Activated CD4-positive, alpha-beta memory T cell treated with anti-CD3 and anti-CD28 coated beads for 36 hours (primary cell): ENCODE measurements at places on chromosomes 5 and 9. TPM values are rescaled to one million over a fixed set of nuclear protein-coding genes. Genes with fewer than 3 reads are reported as not detected.

DNA sequence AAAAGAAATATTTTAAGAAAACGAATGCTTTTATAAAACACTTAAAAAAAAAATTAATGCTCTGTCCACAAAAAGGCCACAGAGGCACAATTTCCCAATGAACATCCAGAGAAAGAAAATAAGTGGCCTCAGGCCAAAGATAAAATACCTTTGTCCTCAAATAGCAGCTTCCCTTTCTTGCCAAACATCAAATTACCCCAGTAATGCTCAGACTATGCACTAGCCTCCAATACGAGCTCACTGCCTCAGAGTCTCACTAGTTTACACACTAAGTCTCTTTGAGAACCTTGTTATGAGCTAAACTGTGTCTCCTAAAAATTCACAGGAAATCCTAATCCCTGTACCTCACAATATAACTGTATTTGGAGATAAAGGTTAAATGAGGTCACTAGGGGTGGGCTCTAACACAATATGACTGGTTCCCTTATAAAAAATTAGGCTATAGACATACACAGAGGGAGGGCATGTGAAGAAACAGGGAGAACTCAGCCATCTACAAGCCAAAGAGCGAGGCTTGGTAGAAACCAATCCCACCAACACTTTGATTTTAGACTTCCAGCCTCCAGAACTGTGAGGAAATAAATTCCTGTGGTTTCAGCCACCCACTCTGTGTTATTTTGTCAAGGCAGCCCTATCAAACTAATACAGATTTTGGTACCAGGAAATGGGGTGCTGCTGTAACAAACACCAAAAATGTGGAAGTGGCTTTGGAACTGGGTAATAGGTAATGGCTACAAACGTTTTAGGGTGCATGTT lies 4.4 kb downstream of the MPDZ start:
- H3K36me3 ChIP-seq = no peaks in the 10 kb centered on the region
- no peaks in the 10 kb centered on the region for H3K4me1 ChIP-seq
- H3K4me3 ChIP-seq = no peak overlapping the region
- H3K27me3 ChIP-seq = peaks cover 4% of the 10 kb centered on the region
- H3K27ac ChIP-seq = no peak overlapping the region

DNA sequence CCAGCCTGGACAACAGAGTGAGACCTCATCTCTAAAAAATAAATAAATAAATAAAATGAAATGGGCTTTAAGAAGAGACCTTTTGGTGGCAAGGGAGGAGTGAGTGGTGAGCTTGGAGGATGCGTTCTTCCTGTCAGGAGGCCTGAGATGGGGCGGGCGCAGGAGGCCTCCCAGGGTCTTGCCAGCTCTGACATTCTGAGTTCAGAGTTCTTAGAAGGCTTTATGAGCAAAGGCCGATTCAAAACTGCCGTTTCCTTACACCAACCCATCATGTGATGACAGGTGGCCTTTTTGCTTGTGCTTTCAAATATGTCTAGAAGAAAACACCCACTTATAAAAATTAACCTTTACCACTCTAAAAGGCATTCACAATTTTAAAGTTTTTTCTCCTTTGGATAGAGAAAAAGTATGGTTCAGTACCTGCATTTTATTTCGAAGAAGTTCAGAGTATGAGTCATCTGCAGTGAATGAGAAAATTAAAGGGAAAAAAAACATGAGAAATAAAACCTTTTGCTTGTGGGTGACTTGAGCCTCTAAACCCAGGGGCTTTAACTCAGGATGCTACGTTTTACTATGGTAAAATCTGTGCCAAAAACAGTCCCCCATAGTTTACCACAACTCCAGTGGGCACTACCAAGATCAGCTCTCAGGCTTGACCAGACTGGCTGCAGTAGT lies 157.4 kb upstream of the OTULINL start:
- H3K36me3 ChIP-seq = no peaks in the 10 kb centered on the region
- DNase-seq = peak; percentile 61
- H3K4me3 ChIP-seq = no peak overlapping the region
- peaks cover 1% of the 10 kb centered on the region for H3K27me3 ChIP-seq
- peaks cover 21% of the 10 kb centered on the region for H3K4me1 ChIP-seq
- H3K27ac ChIP-seq = peak overlapping the region; percentile 64

- H3K4me1 ChIP-seq = peaks cover 57% of the 10 kb centered on the region
- H3K36me3 ChIP-seq = peaks cover 5% of the 10 kb centered on the region
- peak overlapping the region; percentile 70 for H3K27ac ChIP-seq
- DNase-seq = peak; percentile 64
Measured at GRCh38 chr5:1312993-1313833, 18.3 kb upstream of the TERT start.

GRCh38 chr9:96048104-96048955 lies 172.8 kb downstream of the ERCC6L2 start:
- H3K27ac ChIP-seq = peak overlapping the region; percentile 11
- H3K4me1 ChIP-seq = peaks cover 11% of the 10 kb centered on the region
- peaks cover 5% of the 10 kb centered on the region for H3K27me3 ChIP-seq
- no peak overlapping the region for H3K4me3 ChIP-seq
- DNase-seq = peak; percentile 50
- no peaks in the 10 kb centered on the region for H3K36me3 ChIP-seq

Gene PARP8
- total RNA-seq = 34.0 TPM

DNA sequence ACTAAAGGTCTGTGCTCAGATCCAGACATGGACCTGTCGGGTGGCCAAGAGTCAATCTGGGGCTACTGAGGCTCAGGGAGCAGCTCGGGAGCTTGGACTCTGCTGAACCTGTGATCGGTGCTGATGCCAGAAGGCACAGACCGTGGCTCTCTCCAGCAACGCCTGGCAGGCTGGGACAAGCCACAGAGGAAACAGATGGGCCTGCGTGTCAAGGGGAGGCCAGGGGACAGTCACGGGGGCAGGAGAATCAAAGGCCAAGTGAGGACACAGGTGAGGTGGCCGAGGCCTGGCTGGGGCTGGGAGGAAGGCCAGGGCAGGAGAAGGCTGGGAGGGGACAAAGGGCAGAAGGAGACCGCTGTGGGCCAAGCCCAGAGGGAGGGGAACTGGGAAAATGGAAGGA lies 43.4 kb downstream of the EPB41L4B start:
- no peaks in the 10 kb centered on the region for H3K36me3 ChIP-seq
- no peak for DNase-seq
- no peak overlapping the region for H3K27ac ChIP-seq
- H3K4me3 ChIP-seq = no peak overlapping the region
- no peaks in the 10 kb centered on the region for H3K4me1 ChIP-seq

DNA sequence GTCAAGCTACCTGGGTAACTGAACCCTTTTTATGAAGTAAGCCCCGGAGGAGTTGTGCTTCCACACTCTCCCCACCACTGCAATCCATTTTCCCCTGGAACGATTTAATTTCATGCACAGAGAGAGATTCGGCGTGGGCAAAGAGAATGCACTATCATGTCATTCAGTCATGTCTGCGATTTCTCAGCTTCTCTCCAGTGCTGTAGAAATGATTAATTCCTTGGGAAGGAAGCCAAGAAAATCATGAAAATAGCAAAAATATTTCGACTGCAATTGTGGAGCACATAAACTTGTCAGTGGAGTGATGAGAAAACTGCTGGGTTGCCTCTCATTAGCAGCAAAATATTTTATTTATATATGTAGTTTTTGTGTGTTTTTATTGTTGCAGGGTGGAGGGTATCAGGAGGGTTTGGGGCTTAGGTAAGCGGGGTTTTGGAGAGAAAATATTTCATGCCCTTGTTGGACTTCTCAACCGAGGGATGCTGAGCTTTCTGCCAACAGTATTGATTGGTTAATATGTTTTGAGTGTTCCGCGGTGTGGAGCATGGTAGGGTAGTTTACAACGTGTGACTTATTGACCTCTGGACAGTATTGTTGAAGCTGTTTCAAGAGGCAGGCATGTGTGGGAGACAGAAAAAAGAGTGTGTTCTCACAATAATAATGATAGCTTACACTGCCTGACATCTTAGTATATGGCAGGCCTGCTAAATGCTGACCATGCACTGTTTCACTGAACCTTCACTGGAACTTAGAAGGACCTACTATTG lies 69.3 kb downstream of the SGCD start:
- no peak overlapping the region for H3K27ac ChIP-seq
- H3K4me1 ChIP-seq = no peaks in the 10 kb centered on the region
- no peaks in the 10 kb centered on the region for H3K36me3 ChIP-seq
- DNase-seq = no peak

Gene C5
- total RNA-seq = 2.7 TPM

GRCh38 chr5:89303033-89303480 lies 420.1 kb upstream of the MEF2C start:
- H3K4me1 ChIP-seq = no peaks in the 10 kb centered on the region
- H3K36me3 ChIP-seq = no peaks in the 10 kb centered on the region
- DNase-seq = no peak
- H3K27ac ChIP-seq = no peak overlapping the region
- no peak overlapping the region for H3K4me3 ChIP-seq
- H3K27me3 ChIP-seq = no peaks in the 10 kb centered on the region

Gene ZNF622
- 35.9 TPM for total RNA-seq

DNA sequence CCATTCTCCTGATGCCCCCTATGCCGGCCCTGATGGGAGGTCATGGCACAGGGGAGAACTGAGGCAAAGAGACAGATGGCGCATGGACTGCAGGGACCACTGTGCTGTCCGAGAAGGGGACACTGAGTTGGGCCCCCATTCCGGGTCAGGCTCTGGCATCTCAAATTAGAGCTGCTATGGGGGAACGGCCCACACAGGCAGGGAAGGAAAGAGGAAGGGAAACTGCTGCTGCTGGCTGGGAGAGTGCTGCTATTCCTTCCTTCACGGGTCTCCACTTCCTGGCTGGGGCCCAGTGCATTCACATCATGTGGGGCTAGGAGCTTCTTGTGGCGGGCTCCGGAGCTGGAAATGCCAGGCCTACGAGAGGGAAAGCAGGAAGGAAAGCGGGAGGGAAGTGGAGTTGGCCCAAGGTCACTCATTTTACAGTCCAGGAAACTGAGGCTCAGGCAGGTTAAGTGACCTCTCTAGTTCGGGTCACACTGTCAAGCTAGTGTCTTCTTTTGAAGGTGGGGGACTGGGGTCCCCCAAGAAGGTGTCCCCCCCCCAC lies 1.3 kb upstream of the CARD19 start:
- H3K27me3 ChIP-seq = no peaks in the 10 kb centered on the region
- peak overlapping the region; percentile 83 for H3K4me3 ChIP-seq
- peaks cover 20% of the 10 kb centered on the region for H3K36me3 ChIP-seq
- peak overlapping the region; percentile 98 for H3K27ac ChIP-seq

GRCh38 chr5:61586096-61587084 lies 254.3 kb downstream of the ZSWIM6 start:
- H3K27me3 ChIP-seq = peaks cover 10% of the 10 kb centered on the region
- H3K36me3 ChIP-seq = no peaks in the 10 kb centered on the region
- no peak overlapping the region for H3K27ac ChIP-seq
- no peaks in the 10 kb centered on the region for H3K4me1 ChIP-seq

Gene FBXL7
- total RNA-seq = not detected

Gene TYRP1
- not detected for total RNA-seq

GRCh38 chr5:75057561-75057960 lies 5.2 kb upstream of the GCNT4 start:
- peaks cover 4% of the 10 kb centered on the region for H3K27me3 ChIP-seq
- H3K36me3 ChIP-seq = no peaks in the 10 kb centered on the region

DNA sequence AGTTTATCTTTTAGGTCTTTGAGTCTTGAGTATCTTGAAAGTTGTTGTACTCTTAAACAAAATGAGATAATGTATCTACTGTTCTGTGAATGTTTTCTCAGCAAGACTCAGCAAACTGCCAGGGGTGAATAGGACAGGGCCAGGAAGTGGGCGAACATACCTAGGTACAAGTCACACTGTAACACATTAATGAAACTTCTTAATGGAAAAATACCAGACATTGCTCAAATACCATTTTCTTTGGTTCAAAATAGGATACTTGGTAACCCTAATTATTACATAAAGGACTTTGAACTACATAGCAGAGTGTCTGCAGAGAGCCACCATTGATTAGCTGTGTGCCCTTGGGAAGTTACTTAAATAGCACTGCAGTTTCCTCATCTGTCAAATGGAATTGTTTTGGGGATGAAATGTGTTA lies 197.5 kb downstream of the ARHGEF28 start:
- DNase-seq = no peak
- no peak overlapping the region for H3K4me3 ChIP-seq
- H3K4me1 ChIP-seq = no peaks in the 10 kb centered on the region
- H3K36me3 ChIP-seq = no peaks in the 10 kb centered on the region

Gene PCDHA3
- not detected for total RNA-seq

Gene ADAMTS12
- not detected for total RNA-seq

DNA sequence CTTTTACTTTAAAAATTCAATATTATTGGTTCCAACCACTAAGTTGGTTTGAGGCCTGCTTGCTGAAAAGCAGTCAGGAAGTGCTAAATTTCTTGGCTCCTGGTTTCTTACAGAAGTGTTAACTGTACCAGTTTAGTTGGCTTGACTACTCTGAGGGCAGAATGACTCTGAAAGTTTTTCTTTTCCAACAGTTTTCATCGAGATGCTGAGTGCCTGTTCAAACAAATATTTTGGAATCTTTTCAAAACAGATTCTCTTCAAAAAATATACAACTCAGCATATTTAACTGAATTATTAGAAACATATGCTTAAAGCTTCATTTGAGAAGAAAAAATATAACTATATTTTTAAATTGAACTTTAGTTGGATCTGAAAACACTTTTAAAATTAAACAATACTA lies 37.0 kb downstream of the SLC38A9 start:
- H3K27ac ChIP-seq = no peak overlapping the region
- no peaks in the 10 kb centered on the region for H3K27me3 ChIP-seq
- no peak for DNase-seq
- peaks cover 5% of the 10 kb centered on the region for H3K36me3 ChIP-seq
- H3K4me3 ChIP-seq = no peak overlapping the region

Gene C9
- total RNA-seq = not detected

Gene ABO
- not detected for total RNA-seq

DNA sequence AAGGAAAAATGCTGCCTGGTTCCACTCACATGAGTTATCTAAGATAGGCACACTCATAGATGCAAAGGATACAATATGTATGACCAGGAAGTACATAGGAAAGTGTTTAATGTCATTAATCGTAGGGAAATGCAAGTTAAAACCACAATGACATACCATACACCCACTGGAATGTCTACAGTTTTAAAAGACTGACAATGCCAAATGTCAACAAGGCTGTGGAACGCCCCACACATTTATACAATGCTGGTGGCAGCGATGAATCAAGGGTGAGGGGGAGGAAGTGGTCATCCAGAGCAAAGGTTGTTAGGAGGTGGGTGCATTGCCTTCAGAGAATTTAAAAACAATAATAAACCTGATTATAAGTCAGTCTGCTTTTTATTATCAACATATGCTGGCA lies 437.8 kb downstream of the ARHGEF28 start:
- no peaks in the 10 kb centered on the region for H3K4me1 ChIP-seq
- H3K4me3 ChIP-seq = no peak overlapping the region
- no peak for DNase-seq
- no peaks in the 10 kb centered on the region for H3K36me3 ChIP-seq
- H3K27ac ChIP-seq = no peak overlapping the region
- H3K27me3 ChIP-seq = peaks cover 3% of the 10 kb centered on the region

DNA sequence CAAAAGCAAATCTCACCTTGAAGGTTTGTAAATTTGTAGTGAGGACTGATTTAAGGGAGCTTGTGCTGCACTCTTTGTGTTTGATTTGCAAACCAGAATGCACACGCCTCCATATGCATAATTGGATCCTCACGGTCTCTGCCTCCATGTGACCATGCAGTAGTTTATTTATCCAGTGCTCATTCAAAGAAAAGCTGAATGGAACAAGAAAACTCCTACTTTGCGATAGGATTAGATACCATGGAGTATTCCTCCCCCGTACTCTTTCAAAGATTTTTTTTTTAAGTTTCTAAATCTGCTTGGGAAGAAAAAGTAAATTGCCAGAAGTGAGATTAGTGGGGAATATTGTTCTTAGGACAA lies 290.4 kb upstream of the TUT7 start:
- H3K4me1 ChIP-seq = no peaks in the 10 kb centered on the region
- DNase-seq = no peak
- no peaks in the 10 kb centered on the region for H3K36me3 ChIP-seq
- no peak overlapping the region for H3K27ac ChIP-seq
